ENCODE measurements at places on chromosomes 7 and 10.

DNA sequence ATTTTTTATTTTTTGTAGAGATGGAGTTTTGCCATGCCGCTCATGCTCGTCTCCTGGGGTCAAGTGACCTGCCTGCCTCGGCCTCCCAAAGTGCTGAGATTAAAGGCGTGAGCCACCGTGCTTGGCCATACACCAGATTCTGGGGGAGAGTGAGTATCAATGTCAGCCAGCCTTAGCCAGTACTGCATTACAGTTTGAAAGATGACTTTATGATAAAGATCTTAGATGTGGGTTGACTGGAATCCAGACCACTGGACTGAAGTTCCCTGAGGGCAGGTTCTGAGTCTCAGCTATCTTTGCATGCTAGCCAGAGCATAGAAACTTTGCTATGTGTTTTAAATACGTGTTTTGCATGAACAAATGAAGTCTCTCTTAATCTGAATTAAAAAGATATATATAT, 117.2 kb upstream of the EFCAB10 start:
- no peak for DNase-seq

- no peak for DNase-seq
Observed at GRCh38 chr7:285731-286130, 4.2 kb upstream of the FOXL3 start.

DNA sequence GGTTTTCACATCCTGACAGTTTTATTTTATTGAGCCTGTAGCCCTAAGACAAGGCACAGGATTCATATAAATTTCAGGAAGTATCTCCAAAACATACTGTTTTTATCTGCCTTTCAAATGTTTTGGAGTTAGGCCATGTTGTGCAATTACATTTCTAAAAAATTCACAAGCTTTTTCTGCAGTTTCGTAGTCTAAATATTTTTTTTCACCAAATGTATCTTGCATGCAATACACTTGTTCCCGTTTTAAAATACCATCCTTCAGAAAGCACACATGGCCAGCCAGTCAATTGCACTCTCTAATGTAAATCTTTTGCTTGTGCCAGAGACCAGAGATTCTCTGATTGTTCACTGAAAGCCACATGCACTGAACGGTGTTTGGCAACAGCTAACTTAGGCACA, 161.5 kb upstream of the PRKCQ start:
- no peak for DNase-seq

DNA sequence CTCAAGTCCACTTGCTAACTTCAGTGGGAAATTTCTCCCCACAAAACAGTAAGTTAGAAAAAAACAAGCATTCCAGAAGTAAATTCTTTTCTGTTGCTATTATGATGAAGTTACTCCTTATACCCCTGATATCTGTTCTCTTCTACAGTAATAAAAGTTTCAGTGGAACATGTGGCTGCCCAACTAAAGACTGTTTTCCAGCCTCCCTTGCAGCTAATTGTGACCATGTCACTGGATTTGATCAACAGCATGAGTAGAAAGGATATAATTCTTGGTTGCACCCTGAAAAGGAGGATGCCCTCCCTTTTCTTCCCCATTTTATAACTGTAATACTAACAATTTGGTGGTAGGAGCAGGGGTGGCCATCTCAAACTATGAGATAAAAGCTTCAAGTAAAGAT, 40.6 kb downstream of the IMMP2L start:
- DNase-seq: no peak

DNA sequence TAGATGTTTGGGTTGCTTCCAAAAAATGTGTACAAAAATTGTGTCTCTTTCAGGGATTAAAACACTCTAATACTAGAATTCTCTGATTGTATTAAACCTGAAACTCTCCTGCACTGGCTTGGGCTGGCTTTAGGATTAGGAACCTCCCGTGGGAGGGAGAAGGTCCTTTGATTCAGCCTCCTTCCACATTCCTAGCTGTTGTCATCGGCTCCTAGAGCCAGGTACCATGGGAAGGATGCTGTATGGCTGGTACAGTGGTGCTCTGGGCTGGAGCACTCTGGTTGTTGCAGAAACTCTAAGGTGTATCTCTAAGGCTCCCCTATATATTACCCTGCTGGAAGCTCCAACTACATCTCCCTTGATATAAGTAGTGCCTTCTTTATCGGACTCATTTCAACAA, 245.2 kb upstream of the FOXK1 start:
- DNase-seq: no peak

GRCh38 chr10:56547163-56547562, 186.1 kb upstream of the ZWINT start:
- no peak for DNase-seq

- DNase-seq: no peak
Observed at GRCh38 chr7:2761131-2761624, 73.2 kb downstream of the AMZ1 start.

DNA sequence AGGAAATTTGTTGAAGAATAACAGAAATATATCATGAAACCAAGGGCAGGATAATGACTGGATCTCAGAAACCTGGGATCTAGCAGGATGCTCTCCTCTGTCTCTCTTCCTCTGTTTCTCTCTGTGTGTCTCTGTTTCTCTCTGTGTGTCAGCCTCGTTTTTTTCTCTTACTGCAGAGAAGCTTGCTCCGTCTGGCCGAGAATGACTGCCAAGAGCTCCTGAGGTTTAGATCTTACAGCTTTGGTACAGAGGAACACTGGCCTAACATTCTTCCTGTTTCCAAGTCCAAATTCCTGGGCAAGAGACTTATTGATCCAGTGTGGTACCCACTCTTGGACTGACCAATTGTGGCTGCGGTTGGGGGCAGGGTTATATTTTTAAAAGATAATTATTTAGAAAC, 564.0 kb downstream of the XPNPEP1 start:
- no peak for DNase-seq

DNA sequence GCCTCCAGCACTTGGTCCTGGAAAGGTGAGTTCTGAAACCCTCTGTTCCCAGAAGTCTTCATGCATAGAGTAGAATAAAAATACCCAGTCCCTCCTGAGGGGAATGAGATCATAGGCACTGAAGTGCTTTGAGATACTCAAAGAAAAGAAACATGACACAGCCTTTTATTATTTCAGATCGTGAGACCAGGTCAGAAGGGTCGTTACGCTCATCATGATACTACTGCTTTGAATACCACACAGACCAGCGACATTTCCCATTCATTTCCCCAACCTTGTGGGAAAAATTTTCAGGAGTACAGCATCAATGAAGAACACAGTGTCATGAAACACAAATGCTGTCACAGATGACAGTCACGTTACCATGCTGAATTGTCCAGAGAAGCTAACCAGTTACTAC, 15.0 kb downstream of the CLRN3 start:
- no peak for DNase-seq

GRCh38 chr10:122029499-122030199, 40.7 kb downstream of the TACC2 start:
- no peak for DNase-seq

- no peak for DNase-seq
Observed at GRCh38 chr10:88089498-88089897, 226.1 kb downstream of the PTEN start.

- DNase-seq: no peak
Observed at GRCh38 chr10:111089293-111089692, 12.5 kb downstream of the ADRA2A start.

GRCh38 chr7:28893888-28894287, 64.2 kb downstream of the TRIL start:
- DNase-seq: no peak

DNA sequence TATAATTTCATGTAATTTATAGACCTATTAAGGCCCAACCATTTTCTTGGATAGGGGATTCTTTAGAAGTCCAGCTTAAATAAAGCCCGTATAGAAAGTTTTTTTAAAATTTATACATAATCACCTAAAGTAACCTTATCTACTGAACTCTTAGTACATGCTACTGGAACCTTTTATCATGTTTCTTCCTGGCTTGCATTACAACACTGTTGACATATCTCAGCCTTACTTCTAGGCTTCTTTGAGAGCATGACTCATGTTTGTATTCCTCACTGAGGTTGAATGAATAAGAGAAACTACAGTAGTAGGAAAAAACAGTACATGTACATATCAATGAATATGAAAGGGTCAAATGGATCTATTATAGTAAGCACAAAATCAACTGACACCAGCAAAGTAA, 8.2 kb upstream of the MAGI2 start:
- no peak for DNase-seq

DNA sequence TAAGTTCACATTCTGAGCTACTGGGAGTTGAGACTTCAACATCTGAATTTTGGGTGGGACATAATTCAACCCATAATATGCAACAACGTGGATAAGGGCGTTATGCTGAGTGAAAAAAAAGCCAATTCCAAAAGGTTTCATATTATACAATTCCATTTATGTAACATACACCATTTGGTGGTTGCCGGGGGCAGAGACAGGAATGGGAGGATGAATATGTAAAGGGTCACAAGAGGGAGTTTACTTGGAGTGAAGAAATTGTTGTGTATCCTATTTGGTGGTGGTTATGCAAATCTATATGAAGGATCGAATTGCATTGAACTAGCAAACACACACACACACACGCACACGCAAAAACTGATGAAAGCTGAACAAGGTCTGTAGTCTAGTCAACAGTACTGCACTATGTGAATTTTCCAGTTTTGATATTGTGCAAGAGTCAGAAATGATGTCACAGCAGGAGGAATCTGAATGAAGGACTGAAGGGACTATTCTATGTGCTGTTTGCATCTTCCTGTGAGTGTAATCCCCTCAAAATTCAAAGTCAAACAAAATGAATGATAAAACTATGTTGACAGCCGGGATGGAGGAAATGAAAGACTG, 249.2 kb upstream of the HABP2 start:
- DNase-seq: no peak

DNA sequence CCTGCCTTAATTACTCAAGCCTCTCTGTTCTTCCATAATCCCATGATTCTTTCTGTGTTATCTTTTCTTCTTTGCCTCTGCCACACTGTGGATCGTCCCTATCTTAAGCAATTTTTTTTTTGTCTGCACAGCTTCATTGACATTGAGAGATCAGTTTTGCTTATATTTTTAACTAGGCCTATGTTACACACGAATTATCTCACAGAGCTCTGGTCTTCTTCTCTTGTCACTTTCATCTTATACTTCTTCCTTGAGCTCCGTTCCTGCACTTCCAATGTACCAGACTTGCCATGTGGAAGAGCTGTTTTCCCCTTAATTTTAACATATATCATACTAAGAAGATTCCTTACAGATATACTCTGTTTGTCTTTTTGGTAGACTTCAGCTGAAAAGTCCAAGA, 106.1 kb downstream of the MAGI2 start:
- no peak for DNase-seq

DNA sequence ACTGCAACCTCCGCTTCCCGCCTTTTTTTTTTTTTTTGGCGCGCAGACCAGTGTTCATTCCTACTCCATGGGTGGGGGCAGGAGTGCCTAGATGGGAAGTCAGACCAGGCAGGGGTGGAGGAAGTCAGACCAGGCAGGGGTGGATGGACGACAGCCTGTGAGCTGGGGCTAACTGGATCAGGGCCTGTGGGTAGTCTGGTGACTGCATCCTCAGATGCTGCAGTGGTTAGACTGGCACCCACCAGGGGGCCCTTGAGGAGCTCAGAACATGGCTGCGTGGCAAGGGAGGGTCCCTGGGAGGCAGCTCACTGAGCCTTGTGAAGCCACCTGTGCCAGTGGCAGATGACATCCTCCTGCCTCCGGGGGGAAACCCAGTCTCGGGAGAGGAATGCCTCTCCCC, 35.1 kb downstream of the RCC1L start:
- DNase-seq: no peak

DNA sequence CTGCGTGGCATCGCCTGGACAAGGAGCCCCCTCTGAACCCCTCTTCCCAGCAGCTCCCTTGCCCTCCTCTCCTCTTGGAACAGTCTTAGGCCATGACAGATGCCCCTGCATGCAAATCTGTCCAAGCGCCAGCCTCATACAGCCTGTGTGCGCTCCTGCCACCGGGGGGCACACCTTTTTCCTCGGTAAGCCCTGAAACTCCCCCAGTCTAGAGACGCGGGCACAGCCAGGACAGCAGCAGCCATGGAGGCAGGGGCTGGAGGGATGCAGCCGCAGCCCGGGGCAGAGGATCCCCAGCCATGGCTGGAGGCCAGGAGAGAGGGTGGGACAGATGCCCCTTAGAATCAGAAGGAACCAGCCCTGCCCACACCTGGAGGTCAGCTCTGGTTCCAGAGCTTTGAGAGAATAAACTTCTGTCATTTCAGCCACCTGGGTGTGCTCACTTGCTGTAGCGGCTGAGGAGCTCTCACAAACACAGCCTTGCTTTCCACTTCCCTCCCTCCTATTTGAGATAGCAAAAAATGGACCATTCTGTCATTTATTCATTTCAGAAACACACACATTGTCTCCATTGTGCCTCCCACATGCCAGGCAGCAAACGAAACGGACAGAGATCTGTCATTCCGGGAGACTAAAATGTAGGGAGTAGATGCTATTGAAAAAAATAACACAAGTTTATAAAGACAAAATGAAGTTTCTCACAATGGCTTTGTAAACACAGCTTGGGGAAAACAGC, 241.5 kb downstream of the WDR37 start:
- DNase-seq: no peak

DNA sequence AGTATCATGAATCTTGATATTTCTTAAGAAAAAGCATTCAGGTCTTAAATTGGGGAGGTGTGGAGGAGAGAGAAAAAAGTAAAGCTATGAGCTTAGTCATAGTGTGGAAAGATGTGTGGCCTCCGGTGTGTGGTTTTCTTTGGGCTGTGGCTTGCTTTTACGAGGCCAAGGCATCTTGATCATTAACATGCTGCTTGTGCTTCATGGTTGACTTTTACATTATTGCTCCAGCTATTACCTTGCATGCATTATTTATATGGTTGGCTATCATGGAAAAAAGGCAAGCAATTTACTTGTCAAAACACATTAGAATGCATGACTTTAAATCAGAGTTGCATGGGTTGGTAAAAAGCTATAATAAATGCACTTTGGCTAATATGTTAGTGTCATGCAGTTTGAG, 300.7 kb upstream of the ADARB2 start:
- DNase-seq: no peak

DNA sequence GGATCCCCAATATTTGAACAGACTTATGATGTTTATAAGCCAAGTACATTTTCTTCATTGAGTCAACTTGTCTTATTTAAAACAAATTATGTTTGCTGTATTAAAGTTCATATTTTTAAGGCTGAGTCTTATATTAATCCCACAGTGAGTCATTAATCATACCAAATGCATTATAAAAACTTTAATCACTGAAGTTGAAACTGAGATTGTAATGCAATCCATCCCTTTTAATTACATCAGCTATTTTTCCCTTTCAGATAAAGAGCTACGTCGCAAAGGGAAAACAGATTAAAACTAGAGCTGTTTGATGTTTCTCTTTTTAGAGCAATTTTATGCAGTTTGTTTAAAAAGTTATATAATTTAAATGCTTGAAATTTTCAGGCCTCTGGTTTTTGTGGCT, 183.0 kb downstream of the ARID5B start:
- DNase-seq: no peak

GRCh38 chr10:77319557-77319956, 318.1 kb downstream of the KCNMA1 start:
- DNase-seq: no peak

GRCh38 chr10:116743266-116744064, 1.1 kb upstream of the HSPA12A start:
- no peak for DNase-seq

Data from stimulated activated CD8-positive, alpha-beta memory T cell treated with anti-CD3 and anti-CD28 coated beads, Interleukin-12 subunit alpha, Interleukin-12 subunit beta, amount 100 ng/mL, for 4 hours (primary cell).